ENCODE measurements at places on chromosomes 3 and 15.

GRCh38 chr3:65352951-65353350 lies 665.2 kb upstream of the ADAMTS9 start:
- no peak for DNase-seq

- DNase-seq: no peak
Observed at GRCh38 chr3:42498791-42499477, 3.5 kb upstream of the VIPR1 start.

- DNase-seq: no peak
Observed at GRCh38 chr3:86985181-86985826, 5.6 kb downstream of the VGLL3 start.

- no peak for DNase-seq
Observed at GRCh38 chr3:133742351-133743091, 3.7 kb upstream of the TF start.

- no peak for DNase-seq
Observed at GRCh38 chr3:182342252-182342651, 451.1 kb upstream of the ATP11B start.

- DNase-seq: no peak
Observed at GRCh38 chr15:50257924-50258323, 7.6 kb downstream of the HDC start.

- DNase-seq: no peak
Observed at GRCh38 chr15:31130576-31131237, 29.2 kb upstream of the TRPM1 start.

DNA sequence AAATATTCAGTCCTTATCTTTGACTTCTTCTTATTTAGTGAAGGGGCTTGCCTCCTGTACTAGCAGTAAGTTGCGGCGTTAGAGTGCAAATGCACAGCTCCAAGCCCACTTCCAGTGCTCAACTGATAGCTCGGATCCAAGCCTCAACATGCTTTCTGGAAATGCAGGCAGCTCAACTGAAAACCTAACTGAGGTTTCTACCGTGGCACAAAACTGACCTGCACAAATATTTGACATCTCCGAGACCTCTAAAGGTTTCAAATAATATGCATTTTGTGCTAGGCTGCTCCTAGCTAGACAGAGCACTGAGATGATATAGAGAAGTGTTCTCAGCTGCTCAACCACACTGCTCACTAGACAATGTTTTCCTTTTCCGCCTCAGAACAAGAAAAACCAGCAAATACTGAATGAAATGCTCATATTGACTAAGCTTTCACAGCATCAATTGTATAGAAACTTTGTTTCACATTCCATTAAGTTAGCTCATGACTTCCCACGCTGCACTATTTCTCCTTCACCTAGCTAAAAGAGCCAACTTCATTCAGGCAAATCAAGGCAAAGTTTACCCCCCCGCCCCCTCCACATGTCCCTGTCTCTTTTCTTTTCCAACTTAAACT lies 822 bp downstream of the ZNF385D start:
- no peak for DNase-seq

GRCh38 chr3:20736287-20736852 lies 550.4 kb upstream of the SGO1 start:
- no peak for DNase-seq

GRCh38 chr15:73984208-73984979 lies 7.7 kb downstream of the STOML1 start:
- no peak for DNase-seq

DNA sequence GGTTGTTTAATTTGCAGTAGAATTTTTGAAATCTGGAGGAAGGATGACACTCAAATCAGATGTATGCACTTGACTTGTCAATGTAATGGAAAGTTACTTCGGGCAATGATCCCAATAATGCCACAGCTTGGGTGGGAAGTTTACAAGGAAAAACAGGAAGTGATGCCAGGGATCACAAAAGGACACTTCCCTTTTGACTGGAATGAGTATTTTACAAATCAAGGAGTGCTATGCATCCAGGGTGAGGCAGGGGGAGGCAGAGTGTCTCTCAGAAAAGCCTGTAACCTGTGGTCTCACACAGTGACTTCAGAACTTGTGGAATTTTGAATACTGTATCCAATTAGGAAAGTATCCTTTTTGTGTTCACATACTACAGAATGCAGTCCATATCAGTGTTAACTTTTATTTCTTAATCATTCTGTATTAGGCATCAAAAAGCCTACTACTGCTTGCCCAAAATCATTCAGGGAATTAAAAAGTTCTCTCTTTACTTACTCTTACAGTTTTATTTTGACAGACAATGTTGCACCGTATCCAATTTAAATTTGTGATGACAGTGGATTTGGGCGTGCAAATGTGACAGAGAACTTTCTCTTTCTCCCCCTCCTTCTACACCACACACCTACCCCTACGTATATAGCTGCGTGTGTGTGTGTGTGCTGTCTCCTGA lies 445.1 kb downstream of the MECOM start:
- no peak for DNase-seq

DNA sequence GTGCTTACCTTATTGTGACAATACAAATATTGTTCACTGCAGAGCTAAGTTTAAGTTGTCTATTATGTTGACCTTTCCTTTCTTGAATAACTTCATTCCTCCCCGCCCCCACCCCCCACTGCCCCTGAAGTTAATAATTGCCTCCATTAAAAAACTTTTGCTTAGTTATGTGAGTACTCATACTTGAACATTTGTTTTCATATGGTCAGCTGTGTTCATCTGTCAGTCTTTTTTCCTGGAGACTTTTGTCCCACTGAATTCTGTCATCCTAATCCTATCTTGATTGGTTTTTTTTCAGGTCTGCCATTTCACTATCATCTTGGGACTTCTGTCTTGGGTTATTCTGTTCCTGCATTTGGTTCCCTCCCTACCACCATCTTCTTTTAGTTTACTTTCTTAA lies 8.5 kb downstream of the SLC25A36 start:
- DNase-seq: no peak

- no peak for DNase-seq
Observed at GRCh38 chr3:194139071-194139813, 3.3 kb downstream of the HES1 start.

DNA sequence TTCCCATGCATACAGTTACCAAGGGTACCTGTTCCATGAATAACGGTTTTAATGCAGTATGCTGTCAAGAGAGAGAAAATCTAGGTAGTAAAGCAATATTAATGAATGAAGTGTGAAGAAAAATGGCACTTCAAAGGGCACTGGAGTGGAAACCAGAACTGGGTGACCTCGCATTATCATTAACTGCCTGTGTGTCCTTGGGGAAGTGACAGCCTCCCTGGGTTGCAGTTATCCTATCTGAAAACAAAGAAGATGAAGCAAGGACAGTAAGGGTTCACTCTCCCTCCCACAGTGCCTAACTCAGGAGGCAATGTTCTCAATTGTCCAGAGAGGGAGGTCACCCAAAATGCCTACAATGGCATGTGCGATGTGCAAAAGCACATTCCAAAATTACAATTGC lies 15.1 kb downstream of the MTHFS start:
- no peak for DNase-seq

DNA sequence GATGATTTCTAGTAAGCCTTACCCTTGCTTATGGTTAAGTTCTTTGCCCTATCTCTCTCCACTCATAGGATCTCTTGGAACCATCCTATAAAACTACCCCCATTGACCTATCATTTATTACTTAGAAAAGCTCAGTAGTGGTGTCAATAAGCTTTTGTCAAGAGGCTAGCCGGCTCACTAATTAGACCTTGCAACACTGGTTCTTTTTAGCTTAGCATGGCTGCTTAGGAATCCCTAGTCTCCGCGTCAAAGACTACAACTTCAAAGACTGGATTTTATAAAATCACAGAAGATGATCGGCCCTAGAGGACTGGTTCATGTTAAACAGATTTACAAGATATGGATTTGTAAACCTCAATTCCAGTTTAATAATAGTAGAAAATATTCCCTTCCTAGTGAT lies 7.6 kb downstream of the PPARG start:
- DNase-seq: no peak

DNA sequence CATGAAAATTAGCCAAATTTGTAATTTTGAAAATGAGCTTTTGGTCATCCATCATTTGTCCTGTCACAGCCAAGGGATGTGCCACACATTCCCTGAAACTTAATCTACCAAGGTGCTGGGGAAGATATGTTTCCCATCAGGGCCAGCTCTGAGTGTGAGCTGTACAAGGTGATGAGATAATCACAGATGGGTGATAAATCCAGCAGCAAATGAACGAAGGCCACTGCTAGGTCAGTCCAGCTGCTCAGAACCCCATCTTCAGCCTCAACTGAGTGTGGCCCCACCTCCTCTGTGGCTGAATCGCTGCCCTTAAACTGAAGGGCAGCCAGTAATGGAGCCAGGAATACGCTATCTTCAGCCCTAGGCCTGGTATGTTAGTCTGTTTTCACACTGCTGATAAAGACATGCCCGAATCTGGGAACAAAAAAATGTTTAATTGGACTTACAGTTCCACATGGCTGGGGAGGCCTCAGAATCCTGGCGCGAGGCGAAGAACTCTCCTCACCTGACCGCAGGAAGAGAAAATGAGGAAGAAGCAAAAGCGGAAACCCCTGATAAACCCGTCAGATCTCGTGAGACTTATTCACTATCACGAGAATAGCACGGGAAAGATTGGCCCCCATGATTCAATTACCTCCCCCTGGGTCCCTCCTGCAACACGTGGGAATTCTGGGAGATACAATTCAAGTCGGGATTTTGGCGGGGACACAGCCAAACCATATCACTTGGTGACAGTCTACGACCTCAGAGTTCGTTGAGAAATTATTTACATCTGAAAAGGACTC lies 553.0 kb downstream of the NTRK3 start:
- no peak for DNase-seq

GRCh38 chr3:98807561-98807960 lies 44.4 kb downstream of the ST3GAL6 start:
- no peak for DNase-seq

DNA sequence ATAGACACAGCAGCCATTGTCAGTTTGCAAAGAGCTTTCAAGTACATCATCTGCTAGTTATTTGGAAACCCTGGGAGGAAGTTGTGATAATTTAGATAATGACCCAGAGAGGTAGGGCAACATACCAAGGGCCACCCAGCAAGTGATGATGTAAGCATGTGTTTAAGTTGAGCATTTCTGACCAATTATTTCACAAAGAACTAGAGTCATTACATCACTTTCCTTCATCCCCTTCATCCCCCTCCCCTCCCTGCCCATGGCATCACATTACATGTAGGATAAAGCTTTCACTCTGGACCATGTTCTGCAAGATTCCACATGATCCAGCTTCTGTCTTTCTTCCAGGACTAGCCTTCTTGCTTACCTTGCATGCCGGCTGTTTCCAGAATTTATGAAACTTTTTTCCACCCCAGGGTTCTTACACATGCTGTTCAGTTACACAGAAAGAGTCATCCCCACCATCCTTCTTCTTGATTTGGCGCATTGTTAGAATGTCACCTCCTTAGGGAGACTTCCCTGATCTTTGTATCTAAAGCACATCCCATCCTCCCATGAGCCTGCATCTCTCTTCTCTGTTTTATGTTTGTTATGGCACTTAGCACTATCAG lies 71.3 kb downstream of the PTPRG start:
- DNase-seq: no peak

GRCh38 chr15:71003319-71003718 lies 110.7 kb downstream of the LRRC49 start:
- DNase-seq: no peak

DNA sequence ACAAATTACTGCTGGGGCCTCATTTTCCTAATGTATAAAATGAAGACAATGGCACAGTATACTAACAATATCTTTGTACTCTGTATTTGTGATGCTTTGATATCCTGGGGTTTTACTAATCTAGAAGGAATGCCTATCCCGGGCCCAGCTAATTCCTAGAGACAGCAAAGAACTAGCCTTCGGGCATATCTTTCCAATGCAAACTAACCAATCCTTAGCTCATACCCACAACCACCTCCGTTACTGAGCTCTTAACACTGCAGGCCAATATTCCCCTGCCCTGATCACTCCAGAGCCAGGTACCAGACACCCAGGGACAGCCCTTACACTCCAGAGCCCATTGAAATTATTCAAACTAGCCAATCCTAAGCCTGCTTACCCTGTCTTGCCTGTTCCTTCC lies 309.0 kb downstream of the ULK4 start:
- no peak for DNase-seq

DNA sequence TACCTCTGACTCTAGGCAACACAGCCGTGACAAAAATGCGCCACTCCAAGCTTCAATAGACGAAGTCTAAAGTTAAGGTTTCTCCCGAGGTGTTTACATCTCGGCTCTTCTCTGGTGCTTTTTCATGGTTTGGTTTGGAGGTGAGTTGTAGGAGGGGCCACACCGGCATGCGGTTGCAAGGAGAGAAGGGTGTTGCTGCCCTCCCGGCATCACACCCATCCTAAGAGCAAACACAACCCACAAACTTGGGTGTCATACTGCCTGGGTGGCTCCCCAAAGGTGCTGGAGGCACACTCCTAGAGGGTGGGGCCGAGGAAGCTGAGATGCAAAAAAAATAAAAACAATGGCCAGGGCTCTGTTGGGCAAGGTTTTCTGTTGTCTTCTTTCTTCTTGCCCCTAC lies 225.2 kb upstream of the ICE2 start:
- no peak for DNase-seq

GRCh38 chr3:136547293-136547692 lies 204.9 kb downstream of the STAG1 start:
- no peak for DNase-seq

DNA sequence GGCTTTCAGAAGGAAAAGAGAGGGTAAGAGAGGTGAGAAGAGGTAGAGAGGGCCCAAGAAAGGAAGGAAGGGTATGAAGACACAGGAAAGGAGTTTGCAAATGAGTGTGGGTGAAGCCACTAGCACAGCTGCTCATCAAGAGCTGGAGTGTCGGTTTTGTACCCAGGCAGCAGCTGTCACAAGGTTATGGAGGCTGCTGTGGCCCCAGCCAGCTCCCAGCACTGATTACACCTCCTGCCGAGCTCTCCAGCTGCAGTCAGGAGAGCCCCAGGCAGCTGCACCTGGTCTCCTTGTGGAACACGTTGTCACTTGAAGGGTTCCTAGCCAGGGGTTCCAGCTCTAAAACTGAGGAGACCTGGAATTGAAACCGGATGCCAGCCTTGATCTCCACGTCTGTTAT lies 60.4 kb upstream of the CHD2 start:
- peak; percentile 84 for DNase-seq

GRCh38 chr3:127764841-127765362 lies 57.4 kb downstream of the MGLL start:
- no peak for DNase-seq

DNA sequence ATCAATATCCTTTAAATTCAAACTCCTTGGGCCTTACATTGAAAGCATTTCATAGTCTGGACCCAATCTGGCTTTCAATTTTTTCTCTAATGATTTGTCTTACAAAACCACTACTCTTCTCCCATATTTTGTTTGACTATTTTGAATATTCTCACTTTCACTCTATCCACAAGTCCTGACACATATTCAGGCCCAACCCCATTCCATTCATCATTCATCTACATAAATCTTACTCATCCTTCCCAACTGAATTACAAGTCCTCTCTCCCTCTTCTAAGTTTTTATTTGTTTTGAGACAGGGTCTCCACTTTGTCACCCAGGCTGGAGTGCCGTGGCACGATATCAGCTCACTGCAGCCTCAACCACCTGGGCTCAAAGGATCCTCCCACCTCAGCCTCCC lies 43.6 kb downstream of the TOP2B start:
- DNase-seq: no peak

GRCh38 chr15:62324382-62324781 lies 159.3 kb upstream of the C2CD4B start:
- DNase-seq: no peak

GRCh38 chr3:157514371-157514895 lies 11.2 kb upstream of the VEPH1 start:
- DNase-seq: no peak

- DNase-seq: no peak
Observed at GRCh38 chr15:68719051-68719450, 101.6 kb downstream of the ANP32A start.

GRCh38 chr15:87450314-87450713 lies 806.2 kb downstream of the NTRK3 start:
- DNase-seq: no peak
